ENCODE measurements at places on chromosomes 1 and 21.

DNA sequence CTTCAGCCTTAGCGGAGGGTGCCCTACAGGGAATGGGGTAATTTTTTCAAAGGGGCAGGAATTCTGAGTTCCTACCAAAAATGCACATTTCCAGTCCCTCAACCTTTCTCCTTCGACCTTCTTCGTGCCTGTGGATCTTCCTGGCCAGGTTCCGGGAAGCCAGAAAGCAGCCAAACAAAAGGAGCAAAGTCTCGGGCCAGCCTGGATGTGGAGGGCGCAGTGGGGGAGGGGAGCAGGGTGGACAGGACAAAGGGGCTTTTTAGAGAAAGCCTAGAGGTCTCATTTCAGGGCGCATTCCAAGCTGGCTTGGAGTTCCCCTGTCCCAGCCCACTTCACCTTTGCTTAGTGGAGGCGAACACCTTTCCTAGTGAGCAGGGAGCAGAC lies 2.9 kb upstream of the INAVA start:
- peak; percentile 83 for DNase-seq

DNA sequence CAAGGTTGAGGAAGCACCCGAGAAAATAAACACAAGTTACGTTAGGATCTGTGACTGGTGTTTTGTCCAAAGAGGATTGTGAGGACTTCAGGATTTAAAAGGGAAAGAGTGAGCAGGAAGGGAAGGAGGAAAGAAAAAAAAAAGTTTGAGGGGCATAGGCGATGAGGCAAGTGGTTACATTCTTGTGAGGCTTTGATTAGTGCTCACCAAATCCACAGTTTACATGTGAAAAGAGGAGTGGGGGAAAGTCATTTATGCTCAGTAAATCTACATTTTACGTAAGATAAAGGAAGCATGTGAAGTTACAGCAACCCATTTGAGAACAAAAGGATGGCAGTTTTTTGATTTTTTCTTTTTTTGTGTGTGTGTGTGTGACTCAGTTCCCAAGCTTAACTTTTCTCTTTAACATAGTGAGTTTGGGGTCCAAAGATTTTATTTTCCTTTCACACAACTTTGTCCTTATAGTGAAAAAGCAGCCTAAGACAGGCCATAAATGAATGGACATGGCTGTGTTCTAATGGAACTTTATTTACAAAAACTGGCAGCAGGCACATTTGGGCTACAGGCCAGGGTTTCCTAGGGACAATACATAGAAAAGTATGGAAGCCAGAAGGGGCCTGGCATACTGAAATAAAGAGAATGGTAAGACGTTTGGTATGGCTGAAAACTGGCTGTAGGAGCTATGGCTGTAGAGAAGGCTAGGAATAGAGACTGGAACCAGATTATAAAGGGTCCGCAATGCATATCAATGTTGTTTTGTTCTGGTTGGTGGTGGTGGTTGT lies 121.7 kb downstream of the FGGY start:
- DNase-seq = no peak

DNA sequence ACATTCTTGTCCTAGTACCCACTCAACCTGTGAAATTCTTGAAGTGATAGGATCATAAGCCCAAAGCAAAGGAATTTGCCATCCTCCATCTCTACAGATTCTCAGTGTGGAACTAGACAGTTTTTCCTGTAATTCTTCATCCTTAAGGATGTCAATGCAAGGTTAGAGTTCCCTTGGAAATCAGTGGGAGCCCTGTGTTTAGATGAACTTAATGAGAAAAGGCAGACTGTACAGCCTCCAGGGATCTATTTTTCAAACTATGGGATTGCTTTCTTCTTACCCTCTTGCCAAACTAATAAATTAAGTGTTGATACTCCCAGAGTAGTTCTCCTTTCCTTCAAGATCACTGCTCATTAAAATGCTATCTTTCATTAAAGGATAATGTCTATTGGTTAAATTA lies 78.1 kb upstream of the OLFM3 start:
- no peak for DNase-seq

DNA sequence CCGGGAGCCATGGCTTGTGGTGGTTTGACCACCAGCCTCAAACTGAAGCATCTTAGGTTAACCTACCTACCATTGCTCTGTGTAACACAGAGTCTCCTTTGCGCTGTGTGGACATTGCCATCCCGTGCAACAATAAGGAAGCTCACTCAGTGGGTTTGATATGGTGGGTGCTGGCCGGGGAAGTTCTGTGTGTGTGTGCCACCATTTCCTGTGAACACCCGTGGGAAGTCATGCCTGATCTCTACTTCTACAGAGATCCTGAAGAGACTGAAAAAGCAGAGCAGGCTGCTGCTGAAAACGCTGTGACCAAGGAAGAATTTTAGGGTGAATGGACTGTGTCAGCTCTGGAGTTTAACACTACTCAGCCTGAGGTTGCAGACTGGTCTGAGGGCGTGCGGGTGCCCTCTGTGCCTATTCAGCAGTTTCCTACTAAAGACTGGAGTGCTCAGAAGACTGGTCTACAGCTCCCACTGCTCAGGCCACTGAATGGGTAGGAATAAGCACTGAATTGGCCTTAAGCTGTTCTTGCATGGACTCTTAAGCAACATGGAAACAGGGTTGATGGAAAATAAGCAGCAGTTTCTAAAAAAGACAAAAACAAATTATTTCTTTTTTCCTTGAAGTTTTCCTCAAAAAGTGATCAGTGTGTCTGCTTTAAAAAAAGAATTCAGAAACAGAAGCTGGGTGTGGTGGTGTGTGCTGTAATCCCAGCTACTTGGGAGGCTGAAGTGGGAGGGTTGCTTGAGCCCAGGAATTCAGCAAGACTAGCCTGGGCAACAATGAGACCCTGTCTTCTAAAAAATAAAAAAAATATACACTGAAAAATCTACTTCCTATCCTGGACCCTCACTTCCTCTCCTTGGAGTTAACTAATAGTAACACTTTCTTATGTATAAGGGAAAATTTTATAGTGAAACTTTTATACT lies 14.6 kb downstream of the CEP350 start:
- DNase-seq = no peak

DNA sequence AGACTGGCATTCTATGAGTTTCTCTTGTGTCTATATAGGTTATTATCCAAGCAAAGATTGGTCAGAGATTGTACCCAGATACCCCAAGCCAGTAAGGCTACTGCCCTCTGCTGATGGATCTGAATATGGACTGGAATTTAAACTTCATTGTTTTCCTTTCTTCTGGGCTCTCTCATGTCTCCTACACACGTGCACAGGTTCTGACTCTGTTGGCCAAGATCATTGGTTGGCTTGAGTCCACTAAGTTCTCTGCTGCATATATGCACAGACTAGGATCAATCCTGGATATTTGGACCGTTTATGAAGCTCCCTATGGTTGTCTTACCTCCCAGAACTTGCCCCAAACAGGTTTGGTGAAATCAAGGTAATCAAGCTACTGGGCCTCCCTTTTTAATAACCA lies 69.7 kb downstream of the CC2D1B start:
- DNase-seq = peak; percentile 66

DNA sequence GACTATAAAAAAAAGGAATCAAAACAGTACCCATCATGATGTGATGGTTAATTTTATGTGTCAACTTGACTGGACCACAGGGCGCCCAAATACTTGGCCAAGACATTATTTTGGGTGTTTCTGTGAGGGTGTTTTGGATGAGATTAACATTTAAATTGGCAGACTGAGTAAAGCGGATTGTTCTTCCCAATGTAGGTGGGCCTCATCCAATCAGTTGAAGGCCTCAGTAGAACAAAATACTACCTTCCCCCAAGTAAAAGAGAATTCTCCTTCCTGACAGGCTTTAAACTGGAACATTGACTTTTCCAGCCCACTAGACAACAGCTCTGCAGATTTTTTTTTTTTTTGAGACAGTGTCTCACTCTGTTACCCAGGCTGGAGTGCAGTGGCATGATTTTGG lies 10.7 kb downstream of the RAB29 start:
- DNase-seq = no peak

DNA sequence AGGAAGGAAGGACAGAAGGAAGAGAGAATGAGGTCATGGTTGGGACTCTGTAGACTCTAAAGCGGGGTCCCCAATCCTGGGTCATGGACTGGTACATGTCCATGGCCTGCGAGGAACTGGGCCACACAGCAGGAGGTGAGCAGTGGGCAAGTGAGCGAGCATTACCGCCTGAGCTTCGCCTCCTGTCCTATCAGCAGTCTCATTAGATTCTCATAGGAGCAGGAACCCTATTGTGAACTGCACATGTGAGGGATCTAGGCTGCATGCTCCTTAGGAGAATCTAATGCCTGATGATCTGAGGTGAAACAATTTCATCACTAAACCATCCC lies 128.9 kb downstream of the TRABD2B start:
- no peak for DNase-seq

DNA sequence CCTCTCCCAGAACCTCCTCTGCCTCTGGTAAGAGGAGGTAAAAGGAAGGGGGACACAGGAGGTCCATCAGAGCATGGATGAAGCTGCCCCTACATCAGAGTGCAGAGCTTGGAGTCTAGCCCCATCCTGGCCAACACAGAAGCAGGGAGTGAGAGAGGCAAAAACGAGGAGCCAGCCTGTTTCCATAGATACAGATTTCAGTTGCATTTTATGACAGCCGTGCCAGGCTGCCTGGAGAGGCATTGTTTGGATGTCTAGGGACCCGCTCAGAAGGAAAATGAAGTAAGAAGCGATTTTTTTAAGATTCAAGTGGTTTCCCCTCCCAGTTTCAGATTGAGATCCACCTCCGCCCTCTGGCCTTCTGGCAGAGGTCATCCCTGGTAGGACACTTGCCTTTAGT lies 11.5 kb upstream of the GJA8 start:
- DNase-seq = no peak

DNA sequence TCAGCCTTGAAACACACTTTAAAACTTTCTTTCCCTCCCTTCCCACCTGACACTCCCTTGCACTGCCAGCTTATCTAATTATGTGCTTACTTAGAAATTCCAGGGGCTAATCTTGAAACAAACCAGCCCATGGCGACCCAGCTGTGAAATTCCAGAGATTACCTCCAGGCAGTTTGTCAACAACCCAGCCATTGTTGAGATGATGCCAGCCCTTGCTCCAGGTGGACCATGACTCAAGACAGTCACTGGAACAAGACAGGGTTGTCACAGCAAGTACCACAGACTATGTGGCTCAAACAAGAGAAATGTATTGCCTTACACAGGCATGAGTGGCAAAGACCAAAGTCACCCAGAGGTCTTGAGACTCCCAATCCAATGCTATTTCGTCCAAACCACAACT lies 7.9 kb downstream of the FYB2 start:
- no peak for DNase-seq

- no peak for DNase-seq
Observed at GRCh38 chr1:48469616-48470480, 2.2 kb downstream of the SPATA6 start.

DNA sequence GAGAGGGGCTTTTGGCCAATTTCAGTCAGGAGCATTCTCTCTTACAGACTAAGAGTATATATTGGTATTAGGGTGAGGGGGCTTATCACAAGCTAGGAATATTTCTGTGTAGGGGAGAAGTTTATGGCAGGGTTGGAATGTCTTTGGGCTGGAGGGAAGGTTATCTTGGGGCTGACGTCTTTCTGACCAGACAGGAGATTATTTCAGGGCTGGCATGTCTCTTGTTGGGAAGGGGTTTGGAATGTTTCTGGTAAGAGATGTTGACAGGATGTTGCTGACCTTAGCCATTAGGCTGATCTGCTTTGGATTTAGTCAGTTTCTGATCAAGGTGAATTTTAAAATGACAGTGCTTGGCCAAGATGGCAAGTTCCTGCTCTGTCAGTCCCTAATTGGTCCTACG lies 17.8 kb upstream of the HSD3B1 start:
- no peak for DNase-seq

GRCh38 chr1:181398544-181398943 lies 84.8 kb upstream of the CACNA1E start:
- DNase-seq = no peak

- no peak for DNase-seq
Observed at GRCh38 chr1:27648602-27649305, 13.8 kb upstream of the FGR start.

DNA sequence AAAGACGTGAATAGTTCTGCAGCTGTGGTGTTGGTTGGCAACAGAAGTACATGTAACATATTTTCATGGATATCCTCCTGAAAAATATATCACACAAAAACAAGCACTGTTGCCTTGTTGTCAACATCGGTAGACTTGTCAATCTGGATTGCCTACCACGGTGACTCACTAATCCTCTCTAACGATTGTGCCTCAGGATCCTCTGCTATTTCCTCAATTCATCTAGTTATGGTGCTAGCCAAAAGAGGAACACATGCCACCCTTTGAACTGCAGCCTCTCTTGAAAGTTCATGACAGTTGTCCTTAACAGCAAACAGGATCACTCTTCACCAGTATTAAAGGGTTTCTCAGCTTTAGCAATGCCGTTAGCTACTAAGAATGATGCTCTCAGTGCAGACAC lies 25.7 kb downstream of the RASAL2 start:
- no peak for DNase-seq

GRCh38 chr1:116847688-116848531 lies 61.8 kb upstream of the PTGFRN start:
- no peak for DNase-seq

GRCh38 chr1:192147696-192148095 lies 10.6 kb upstream of the RGS18 start:
- DNase-seq = no peak

DNA sequence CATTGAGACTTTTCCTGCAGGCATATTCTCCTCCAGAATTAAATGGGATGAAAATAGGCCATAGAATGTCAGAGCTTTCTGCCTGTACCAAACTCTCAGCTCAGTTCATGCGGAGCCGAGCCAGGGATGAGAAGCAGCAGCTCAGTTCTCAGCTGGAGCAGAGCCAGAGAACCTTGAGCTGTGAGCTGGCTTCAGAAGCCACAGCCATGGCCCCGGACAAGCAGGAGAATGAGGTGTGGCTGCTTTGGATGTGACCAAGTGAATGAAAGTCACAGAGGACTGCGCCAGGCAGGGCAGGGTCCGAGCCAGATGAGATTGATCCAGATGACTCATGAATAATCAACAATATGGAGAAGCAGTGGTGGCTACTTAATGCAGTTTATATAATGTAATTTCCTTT lies 633.8 kb downstream of the NCAM2 start:
- DNase-seq = no peak

GRCh38 chr21:38126666-38127303 lies 130.0 kb upstream of the KCNJ15 start:
- peak; percentile 35 for DNase-seq

Measured in HepG2 (cell line).